BJ (cell line): ENCODE measurements at places on chromosomes 12 and 14. TPM values are rescaled to one million over a fixed set of nuclear protein-coding genes. Genes with fewer than 3 reads are reported as not detected.

Gene SELPLG
- polyA plus RNA-seq: 5.2 and 8.1 TPM in 2 replicates

DNA sequence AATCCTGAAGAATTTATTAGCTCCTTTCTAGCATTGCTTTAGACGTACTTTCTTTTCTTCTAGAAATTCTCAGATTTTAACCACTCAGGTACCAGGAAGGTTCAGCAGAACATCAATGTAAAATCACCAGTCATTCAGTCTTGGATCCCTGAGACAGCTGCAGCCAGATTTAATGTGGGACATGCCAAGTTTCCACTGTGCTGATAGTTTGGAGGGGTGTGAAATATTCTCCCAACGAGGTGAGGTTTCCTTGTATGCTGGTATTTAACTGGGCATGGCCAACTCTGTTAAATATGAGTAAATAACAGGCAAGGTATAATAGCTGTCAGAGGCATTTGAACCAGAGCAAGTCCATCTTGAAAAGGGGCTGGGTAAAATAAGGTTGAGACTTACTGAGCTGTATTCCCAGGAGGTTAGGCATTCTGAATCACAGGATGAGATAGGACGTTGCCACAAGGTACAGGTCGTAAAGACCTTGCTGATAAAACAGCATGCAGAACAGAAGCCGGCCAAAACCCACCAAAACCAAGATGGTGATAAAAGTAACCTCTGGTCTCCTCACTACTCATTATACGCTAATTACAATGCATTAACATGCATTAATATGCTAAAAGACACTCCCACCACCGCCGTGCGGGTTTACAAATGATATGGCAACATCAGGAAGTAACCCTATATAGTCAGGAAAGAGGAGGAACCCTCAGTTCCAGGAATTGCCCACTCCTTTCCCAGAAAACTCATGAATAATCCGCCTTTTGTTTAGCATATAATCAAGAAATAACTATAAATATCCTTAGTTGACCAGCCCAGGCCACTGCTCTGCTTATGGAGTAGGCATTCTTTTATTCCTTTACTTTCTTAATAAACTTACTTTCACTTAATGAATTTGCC is 75.2 kb upstream of the RASSF8 start:
- DNase-seq: no peak

Gene LTB4R2
- 0.98 and 1.6 TPM in 2 replicates for polyA plus RNA-seq

Gene IGF1
- polyA plus RNA-seq: 1.5 and 2.4 TPM in 2 replicates

Gene HOXC13
- polyA plus RNA-seq: 1.0 and 1.1 TPM in 2 replicates

Gene RCOR1
- 7.9 and 11.8 TPM in 2 replicates for polyA plus RNA-seq

Gene OVCH1
- 0.05 and 0.06 TPM in 2 replicates for polyA plus RNA-seq

DNA sequence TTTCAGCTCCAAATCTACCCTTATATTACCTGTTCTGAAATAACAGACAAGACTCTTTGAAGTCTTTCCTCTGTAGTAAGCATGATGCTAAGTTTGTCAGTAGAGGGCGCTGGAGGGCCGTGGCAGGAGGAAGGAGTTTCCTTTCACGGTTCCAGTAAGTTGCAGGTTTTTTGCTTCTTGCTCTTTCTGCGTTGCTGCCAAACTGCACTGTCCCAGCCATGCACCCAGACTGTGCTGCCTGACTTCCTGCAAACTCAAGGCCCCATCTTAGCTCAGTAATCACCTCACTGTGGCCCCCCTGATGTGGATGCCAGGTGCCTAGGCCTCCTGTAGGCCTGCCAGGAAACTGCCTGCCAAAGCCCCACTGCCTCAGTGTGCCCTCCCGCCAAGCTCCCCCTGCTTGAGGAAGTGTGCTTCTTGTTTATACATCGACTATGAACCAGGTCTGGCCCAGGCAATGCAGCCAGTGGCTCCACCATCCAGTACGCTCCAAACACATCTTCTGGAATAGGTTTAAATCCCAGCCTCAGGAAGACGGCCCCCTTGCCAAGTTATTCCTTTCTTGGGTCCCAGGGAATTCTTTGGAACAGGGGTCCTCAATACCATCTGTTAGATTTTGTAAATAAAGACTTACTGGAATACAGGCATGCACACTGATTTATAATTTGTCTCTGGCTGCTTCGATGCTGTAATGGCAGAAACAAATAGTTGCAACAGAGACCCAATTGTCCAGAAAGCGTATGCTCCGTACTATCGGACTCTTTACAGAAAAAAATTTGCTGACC is 193.7 kb upstream of the LRIG3 start:
- DNase-seq: peak; percentile 33

Gene EIF2S3B
- polyA plus RNA-seq: 0.65 and 0.66 TPM in 2 replicates

DNA sequence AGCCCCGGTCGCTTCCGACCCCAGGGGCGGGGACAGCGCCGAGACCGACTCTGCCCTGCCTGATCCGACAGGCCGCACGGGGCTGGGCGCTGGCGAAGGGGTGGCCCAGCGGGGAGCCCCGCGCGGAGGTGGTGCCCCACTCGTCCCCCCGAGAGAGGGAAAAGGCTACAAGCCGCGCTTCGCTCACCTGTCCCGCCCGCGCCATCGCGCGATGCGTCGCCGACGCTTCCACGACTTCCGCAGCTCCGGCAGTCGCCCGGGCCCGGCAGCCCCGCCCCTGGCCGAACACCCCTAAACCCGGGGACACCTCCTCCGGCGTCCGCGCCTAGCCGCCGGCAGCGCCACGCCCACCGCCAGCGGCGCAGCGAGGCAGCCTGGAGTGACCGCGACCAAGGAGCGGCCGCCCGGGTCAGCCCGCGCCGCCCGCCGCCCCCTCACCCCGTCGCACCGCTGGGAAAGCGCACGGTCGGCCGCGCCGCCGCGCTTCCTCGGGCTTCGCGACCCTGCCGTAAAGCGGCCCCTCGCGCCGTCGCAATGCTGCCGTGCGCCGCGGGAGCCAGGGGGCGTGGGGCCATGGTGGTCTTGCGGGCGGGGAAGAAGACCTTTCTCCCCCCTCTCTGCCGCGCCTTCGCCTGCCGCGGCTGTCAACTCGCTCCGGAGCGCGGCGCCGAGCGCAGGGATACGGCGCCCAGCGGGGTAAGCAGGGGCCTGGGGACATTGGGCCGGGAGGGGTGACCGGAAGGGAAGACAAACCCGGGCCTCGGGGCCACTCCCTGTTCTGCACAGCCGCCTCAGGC is at the start of the genes BAG5 and COA8:
BAG5 (minus strand) TSS at position 229 of the 797 bp plus-strand sequence. CDS start 1,493 bp downstream, outside the sequence.
COA8 (plus strand) TSS at position 532 of the 797 bp plus-strand sequence; CDS start at position 574, 42 bp downstream.
- no peak for DNase-seq

Gene BCL2L14
- not detected in 2 replicates for polyA plus RNA-seq

- DNase-seq: peak; percentile 51
These were observed 76.9 kb upstream of the REP15 start for GRCh38 chr12:27619308-27619707.

GRCh38 chr12:89351489-89352241 is 636 bp downstream of the DUSP6 start:
- no peak for DNase-seq

DNA sequence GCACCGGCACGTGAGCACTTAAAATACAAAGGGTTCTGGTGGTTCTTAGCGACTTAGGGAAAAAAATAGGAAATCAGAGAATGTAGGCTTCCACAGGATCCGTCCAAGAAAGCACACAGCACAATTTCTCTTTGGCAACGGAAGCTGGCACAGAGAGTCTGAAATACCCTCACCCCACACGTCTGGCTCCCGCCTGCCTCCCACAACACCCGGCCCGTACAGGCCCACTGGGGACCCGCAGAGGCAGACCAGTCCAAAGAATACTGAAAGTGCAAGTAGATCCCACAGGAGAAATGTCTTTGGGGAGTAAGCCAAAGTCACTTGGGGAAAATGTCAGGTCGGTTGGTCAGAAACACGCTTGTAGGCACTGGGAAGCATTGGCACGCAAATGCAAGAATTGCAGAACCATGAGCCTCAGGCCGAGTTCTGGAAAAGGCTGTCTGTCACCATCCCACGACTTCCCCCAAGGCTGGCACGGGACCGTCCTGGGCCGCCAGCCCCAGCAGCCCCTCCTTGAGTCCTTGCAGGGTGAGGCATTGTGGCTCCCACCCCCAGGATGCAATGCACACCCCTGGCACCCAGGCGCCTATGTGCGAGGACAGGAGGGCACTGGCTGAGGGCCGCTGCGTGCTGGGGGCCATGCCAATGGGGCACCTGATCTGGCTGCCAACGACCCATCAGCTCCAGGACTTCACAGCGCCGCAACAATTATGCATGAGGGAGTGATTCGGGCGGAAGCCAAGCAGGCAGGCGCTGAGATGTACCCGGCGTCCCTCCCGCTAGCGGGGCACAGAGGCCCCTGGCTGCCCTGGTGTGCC is 29.7 kb downstream of the CHGA start:
- DNase-seq: no peak

Gene TTC7B
- 34.0 and 46.9 TPM in 2 replicates for polyA plus RNA-seq

Gene KRT74
- not detected in 2 replicates for polyA plus RNA-seq
